Activated T-helper 1 cell treated with Interleukin-2 at 50 U/mL for 16 hours (primary cell): ENCODE measurements at places on chromosomes 7 and 10.

DNA sequence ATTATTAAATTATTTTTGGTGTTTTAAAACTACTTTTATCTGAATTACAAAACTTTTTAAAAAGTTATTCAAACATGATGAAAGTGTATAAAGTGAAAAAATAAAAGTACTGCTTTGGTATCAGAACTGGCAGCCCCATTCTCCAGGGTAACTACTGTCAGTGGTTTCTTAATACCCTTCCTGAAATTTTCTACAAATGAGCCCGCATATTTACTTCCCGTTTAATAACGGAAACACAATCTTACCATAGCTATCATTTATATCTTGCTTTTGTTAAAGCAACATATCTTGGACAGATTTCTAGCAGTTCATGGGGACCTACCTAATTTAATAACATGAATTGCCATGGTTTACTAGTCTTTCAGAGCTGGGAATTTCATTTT, 249.9 kb downstream of the RNLS start:
- no peak for DNase-seq

- no peak for DNase-seq
These were observed 146.5 kb downstream of the SFMBT2 start for GRCh38 chr10:7264313-7264756.

DNA sequence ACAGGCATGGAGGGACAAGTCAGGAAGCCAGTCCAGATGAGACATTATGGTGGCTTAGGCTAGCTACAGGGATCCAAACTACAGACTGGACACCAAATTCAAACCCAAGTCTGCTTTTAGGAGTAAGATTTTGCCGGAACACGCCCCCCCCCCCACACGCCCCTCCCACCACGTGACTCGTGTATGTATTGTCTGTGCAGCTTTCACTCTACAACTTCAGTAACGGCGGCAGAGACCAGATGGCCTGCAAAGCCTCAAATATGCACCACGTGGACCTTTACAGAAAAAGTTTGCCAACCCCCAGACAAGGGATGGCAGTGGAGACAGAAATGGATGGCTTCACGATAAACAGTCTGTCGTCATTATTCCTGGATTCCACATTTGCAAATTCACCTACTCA, 14.5 kb downstream of the HIPK2 start:
- DNase-seq = no peak

GRCh38 chr10:1059902-1060301, 3.7 kb downstream of the WDR37 start:
- no peak for DNase-seq

DNA sequence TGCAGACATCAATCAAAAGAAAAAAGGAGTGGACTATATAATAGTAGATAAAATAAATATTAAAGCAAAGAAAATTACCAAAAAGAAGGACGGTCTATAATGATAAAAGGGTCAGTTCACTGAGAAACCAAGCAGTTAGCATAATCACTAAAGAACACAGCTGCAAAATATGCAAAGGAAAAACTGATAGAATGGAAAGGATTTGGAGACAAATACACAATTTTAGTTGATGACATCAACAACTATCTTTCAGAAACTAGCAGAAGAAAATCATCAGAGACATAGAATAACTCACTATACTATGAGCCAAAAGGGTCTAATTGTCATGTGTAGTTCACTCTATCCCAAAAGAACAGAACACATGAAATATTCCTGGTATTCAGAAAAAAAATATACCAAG, 316.4 kb upstream of the IGFBP3 start:
- no peak for DNase-seq

DNA sequence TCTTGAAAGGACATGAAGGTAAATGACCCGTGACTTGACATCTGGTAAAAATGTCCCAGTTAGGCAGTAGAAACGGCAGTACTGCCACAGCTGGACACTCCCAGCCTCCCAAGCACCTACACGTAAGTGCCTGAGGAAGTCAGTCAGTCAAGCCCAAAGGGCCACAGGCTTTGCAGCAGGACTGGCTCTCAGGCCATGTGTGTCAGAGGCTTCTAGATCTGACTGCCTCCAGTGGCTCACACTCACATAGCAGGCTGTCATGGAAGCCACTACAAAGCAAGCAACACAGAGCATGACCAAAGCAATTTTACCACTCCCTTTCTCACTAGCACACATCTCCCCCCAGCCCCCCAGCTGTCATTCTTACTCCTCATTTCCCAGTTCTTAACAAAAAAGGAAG, 17.8 kb upstream of the CCNJ start:
- DNase-seq = no peak

DNA sequence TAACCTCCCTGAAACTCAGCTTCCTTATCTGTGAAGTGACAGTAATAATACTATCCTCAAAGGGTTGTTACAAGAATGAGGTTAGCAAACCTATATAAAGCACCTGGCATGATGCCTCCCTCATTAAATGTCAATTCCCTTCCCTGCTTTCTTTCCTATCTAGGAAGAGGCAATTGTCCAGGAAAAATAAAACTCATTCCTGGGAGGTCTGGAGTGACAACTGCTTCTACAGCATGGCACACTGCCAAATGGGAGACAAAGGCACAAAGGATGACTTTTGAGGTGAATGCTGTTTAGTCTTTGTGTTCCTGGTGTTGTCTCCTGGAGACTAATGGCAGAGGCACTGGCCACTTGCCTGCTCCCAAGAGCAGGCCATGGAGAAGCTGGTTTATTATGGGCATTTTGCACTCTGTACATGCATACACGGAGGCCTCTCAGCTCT, 32.2 kb upstream of the PDE1C start:
- no peak for DNase-seq

DNA sequence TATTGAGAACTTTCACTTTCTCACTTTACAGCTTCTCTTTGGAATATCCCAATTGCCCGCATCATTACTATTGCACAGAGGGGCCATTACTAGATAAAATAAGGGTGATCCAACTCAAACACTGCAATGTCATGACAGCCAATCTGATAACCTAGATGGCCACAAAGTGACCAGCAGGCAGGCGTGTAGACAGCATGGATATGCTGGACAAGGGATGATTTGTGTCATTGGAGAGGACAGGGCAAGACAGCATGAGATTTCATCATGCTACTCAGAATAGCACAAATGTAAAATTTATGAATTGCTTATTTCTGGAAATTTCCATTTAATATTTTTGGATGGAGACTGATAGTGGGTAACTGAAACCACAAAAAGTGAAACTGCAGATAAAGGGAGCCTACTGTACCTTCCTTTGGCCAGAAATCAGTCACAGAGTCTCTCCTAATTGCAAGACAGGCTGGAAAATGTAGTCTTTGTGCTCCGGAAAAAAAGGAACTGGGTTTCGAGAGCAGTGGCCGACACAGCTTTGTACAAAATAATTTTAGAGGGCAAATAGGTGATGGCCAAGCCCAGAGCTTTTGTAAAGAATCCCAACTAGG, 6.1 kb upstream of the GSDME start:
- no peak for DNase-seq

DNA sequence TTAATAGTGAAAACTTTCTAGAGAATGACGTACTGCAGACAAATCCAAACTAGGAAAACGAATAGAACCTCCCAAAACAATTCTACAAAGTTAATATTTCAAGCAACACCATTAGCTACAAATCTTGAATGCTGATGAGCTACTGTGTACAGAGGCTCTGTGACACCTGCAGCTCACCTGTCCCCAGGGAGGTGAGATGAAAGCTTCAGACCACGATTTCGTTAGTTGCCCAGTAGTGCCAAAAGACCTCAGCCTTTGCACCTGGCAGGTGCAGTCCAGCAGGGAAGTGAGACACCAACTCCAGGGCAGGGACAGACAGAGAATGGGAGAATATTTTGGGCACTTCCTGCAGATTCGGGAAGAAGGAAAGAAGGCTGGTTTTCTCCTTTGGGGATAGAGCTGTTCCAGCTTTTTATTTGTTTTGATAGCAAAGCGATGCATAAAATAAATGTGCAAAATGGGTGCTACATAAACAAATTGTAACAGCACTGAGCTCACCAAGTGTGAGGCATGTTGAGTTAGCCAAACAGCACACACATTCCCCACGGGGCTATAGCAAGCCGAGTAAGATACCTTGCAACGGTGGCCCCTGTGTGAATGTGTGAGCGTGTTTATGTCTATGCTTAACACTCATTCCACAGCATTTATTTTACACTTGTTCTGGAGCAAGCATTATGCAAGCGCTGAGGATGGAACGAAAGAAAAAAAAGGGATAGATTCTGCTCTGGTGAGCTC, 1024.8 kb upstream of the AUTS2 start:
- no peak for DNase-seq

GRCh38 chr7:12222889-12223579, 11.9 kb downstream of the TMEM106B start:
- DNase-seq = no peak

DNA sequence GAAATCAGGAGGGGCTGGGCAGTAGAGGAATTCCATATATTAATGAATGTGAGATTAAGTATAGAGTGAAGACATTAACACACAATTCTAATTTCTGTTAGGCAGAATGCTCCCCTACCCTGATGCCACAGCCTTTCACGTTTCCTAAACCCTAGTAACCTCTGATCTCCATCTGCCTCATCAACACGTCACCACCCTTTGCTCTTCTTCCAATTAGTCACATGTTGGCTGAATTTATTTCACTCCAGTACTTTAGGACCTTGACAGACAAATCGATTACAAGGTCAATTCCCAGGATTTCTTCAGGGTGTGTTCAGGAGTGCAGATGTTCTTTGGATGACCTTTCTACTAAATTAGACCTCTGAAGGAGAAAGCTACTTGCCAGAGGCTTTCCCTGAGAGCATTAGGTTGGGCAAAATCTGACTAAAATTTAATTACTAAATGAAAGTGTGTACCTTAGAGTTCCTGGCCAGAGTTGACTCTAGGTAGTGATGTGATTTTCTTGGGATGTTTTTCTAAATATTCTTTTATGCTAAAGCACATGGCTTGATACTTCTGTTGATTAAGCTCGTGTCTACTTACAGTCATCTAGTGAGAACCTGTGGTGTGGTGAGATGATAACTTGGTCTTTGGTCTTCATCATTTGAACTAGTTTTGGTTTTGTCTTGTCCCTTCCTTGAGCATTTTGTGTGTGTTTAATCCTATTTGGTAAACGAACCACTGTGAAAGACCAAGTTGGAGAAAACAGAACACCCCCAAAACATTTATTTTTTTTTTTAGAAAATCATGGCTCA, 12.7 kb downstream of the AGR2 start:
- no peak for DNase-seq

GRCh38 chr7:24742506-24743162, 14.6 kb downstream of the GSDME start:
- no peak for DNase-seq

GRCh38 chr10:71471957-71472365, 75.2 kb downstream of the CDH23 start:
- no peak for DNase-seq

GRCh38 chr10:14191407-14191806, 139.3 kb downstream of the FRMD4A start:
- DNase-seq = no peak

- no peak for DNase-seq
These were observed 2.5 kb downstream of the ENTPD1 start for GRCh38 chr10:95758351-95759025.

DNA sequence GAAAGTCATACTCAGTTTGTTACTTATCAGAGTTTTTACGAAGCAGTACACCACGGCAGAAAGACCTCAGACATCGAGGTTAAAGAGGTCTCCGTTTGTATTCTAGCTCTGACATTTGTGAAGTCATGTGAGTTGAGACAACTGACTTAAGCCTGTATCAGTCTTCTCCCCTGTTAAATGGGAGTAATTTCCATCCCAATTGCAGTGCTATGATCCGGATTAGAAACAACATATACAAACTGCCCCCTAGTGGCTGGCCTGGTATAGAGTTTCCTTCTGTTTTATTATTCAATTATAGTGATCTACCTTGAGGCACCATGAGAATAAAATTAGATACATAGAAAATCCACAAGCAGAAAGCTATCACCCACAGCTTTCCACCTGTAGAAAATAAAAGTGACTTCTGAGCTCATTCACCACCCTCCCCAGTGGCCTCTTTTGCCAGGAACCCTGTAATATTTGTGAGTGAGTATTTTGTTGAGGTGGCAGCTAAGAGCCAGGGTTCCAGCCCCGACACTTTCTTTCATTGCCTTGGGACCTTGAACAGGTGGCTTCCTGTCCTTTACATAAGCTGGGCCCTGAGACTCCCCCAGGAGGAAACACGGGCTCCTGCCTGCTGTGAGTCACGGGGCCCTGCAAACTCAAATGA, 607.2 kb upstream of the MGMT start:
- DNase-seq = no peak

GRCh38 chr10:19947656-19948055, 131.4 kb downstream of the PLXDC2 start:
- no peak for DNase-seq

DNA sequence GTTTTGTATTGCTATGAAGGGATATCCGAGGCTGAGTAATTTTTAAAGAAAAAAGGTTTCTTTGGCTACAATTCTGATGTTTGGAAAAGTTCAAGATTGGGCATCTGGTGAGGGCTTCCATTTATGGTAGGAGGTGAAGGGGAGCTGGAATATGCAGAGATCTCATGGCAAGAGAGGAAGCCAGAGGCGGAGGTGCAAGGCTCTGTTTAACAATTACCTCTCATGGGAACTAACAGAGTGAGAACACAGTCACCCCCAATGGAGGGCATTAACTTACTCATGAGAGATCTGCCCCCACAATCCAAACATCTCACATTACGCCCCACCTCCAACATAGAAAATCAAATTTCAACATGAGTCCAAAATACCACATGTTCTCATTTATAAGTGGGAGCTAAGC, 62.0 kb downstream of the AKR1D1 start:
- DNase-seq = no peak

DNA sequence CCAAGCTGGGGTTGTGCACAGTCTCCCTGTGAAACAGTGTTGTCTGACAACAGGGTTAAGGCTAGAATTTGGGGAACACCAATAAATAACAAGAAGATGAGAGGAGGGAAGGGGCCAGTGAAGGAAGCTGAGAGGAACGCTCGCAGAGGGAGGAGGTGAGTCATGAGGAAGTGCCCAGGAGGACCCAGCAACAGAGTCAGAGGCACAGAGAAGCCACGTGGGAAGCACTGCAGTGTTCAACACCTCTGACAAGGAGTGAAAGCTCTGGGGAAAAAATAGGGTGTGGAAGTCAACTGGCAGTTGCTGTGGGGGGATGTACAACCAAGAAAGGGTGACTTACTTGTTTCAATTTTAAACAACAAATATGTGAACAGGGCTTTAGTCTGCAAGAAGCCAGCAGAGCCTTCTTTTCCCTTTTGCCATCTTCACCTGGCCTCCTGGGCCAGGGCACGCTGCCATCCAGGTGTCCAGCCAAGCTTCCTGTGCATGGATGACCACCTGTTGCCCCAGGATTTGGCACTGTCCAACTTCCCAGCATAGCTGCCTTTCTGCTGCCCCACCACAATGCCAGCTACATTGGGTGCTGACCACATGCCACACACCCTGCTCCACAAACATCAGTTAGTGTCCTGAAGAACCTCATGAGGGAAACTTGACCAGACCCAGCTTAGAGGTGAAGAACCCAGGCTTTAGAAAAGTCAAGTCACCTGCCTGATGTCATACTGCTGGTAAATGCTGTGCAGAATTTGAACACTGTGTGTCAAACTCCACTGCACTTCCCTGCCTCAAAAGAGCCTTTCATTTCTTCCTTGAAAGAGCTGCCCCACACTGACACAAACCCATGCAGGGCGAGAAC, 69.6 kb downstream of the ATXN7L1 start:
- peak; percentile 27 for DNase-seq
